AG10803 (cell line): ENCODE measurements at places on chromosomes 7 and 10.

- DNase-seq, result no peak
Measured at GRCh38 chr10:133388973-133389818, 4.8 kb upstream of the MTG1 start.

- no peak for DNase-seq
Measured at GRCh38 chr10:128563387-128563786, 437.2 kb upstream of the MKI67 start.

DNA sequence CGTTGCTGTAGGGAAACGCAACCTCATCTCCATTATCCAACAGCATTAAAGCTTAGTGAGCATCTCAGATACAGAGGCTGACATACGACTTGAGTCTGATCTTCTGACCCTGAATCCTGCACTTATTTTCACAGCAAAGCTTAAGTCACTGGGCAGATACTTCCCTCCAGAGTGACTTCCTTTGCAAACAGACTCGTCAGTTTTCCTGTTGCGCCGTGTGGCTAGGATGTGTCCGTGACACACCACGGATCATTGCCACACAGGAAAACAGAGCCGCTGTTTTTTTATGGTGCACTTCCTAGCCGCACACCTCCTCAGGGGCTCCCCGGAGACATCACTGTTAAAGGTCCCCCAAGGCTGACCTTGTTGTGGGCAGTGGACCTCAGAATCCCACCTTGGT is 94.9 kb upstream of the MKI67 start:
- no peak for DNase-seq

DNA sequence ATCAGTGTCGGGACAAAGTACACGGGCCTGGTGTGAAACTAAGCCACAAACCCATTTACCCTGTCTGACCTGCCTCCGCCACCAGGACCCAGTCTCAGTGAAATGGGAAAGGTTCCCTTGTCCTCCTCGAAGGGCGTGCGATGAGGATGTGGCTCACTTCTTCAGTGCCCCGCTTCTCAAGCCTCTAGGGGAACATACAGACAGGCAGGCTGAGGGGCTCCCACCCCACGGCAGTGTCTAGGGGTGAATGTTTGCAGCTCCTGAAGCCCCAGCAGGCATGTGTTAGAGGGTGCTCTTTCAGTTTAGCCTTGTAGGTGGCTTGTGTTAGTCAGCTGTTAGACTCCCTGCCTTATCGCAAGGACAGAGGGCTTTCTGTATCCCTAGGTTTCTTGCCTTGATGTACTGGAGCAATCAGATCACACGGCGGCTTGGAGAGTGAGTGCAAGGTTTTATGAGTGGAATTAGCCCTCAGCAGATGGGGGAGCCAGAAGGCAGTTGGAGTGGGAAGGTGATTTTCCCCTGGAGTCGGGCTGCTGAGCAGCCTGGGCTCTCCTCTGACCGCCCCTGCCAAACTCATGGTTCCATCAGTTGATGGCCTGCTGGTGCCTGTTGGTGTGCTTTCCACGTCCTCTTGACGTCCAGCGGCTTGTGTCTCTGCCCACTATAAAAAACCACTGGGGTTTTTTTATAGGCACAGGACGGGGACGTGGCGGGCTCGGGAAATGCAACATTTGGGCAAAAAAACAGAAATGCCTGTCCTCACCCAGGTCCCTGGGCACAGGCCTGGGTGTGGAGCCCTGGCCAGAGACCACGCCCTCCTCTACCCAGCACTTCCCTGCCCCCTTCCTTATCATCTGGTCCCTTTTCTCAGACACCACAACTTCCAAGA is 759 bp downstream of the NUDT1 start:
- DNase-seq, result no peak

DNA sequence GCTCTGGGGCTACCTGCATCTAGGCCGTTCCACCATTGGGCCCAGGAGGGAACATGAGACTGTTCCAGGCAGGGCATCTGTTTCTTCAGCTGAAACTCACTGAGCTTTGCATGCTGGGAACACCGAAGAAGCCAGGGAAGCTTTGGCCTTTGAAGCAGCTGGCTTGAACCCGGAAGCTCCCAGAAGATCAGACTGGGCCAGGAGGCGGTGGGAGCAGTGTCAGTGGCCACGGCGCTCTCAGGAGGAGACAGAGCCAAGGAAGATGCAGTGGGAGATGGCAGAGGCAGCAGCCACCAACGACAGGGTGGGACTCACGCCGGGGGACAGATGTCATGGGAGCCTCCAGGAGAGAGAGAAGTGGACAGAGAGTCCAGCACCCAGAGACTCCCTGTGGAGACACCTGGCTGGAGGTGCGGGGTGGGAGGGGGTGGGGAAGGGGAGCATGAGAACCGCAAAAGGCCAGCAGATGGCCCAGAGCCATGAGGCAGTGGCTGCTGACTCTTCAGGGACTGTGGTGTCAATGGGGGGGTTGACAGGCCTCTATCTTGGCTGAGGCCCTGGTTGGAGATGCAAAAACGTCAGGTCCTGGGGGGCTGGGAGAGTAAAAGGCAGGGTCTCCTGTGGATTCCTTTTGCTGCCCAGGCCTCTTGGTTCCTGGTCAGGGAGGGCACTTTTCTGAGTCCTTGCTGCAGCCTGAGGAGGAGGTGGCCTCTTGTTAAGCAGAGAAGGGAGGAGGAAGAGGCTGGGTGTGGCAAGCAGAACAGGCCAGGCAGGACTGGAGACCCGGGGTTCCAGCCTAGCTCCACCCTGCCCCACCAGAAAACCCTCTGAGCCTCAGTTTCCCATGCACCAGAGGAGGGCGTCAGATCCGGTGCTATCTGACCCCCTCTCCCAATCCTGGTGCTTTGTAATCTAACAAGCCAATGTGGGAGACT is 6.3 kb upstream of the AQP1 start:
- DNase-seq, result no peak

- DNase-seq, result no peak
Measured at GRCh38 chr7:154975984-154976383, 26.9 kb downstream of the PAXIP1 start.

DNA sequence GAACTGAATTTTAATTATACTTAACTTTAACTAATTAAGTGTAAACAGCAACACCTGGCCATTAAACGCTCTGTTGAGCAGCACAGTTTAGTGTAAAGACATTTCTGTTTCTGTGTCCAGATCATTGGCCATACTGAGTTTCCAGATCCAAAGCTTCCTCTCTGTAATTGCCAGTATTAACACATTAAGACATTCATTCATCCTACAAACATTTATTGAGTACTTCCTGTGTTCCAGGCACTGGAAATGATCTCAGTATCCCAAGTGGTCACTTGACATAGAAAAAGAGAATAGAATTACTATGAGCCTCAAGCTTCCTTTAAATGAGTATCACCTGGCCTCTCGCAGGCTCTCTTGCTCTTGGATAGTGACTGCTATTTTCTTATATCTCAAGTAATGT is 618.1 kb downstream of the SORCS3 start:
- DNase-seq, result no peak

DNA sequence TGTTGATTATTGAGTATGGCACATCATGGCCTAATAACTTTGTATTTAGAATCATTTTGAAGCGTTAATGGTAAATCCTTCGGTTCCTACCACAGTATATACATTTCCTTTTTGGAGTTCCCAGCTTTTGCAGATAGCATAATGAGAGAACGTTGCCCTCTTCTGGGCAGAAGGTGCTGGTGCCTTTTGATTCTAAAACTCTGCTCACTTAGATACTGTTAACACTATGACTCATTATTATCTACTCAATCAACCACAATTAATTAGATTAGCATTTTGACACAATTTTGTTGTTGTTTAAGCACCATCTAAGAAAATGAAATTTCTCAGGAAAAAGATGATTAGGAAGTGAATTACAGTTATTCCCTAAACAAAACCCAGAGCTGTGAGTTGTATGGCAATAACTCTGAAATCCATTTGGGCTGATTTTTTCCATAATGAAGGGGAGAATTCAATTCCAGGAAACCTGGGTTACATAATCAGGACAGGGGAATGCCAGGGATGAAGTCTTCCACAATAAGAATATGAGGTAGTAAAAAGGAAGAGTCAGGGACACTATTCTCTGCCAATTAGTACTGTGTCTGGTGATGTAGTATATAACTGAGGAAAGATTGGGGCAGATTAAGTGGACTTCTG is 11.5 kb upstream of the DLD start:
- peak; percentile 58 for DNase-seq

GRCh38 chr10:34548466-34548865 is 266.6 kb downstream of the PARD3 start:
- DNase-seq, result peak; percentile 36

DNA sequence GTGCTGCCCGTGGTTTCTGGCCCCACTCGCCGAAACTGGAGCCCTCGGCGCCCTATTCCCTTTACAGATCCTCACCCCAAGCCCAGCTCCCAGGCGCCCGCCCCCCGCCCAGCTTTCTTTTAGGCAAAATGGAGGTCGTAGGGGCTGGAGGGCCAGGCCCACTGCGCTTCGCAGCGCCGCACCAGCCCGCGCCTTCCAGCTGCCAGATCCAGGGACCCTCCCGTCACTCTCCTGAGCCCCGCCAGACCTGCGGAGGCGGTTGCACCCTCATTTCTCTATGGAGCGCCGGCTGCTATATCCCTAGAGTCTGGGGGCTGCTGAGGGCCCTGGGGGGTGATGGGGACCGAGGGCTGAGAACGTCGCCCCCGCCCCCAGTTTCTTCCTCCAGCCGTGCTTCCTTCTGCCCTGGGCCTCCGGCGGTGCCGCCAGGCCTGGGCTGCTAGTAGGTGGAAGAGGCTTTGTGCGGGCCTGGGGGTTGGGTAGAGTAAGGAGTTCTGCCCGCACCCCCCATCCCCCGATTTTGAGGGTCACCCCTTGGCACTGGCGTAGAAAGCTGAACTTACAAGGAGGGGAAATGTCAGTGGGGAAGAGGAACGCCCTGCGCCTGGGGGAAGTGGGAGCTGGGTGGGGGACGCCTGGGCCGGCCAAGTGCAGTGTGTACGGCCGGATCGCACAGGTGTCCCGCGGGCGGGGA is 1.0 kb downstream of the GNB2 start:
- no peak for DNase-seq

DNA sequence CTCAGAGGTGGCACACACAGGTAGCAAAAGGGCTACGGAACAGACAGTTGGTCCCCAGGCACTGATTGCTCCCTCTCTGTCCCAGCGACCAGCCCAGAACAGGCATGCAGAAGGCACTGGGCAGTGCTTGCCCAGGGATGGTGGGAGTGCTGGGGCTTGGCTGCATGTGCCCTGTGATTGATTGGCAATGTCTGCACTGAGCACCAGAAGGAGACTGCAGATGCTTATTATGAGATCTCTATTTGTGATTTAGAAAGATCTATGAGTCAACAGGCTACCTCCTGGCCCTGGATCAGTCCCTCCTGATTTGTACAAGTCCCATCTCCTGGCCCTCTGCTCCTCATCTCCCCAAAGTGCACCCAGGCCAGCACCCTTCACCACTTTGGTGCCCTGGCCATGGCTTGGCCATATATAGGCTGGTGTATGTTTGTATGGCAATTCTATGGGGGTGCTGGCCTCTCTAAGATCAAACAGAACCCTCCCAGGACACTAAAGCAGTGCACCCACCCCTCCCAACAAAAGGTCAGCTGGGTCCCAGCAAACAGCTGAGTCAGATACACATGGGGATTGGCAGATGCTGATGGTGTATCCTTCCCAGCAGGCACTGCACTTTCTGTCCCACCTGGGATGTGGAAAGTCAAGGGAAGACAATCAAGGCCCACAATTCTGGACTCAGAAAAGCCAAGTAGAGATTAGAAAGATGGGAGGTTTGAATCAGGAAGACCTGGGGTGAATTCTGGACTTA is 30.9 kb downstream of the CAMK2B start:
- DNase-seq, result no peak

GRCh38 chr10:60032723-60033122 is 126.4 kb upstream of the CCDC6 start:
- peak; percentile 41 for DNase-seq

DNA sequence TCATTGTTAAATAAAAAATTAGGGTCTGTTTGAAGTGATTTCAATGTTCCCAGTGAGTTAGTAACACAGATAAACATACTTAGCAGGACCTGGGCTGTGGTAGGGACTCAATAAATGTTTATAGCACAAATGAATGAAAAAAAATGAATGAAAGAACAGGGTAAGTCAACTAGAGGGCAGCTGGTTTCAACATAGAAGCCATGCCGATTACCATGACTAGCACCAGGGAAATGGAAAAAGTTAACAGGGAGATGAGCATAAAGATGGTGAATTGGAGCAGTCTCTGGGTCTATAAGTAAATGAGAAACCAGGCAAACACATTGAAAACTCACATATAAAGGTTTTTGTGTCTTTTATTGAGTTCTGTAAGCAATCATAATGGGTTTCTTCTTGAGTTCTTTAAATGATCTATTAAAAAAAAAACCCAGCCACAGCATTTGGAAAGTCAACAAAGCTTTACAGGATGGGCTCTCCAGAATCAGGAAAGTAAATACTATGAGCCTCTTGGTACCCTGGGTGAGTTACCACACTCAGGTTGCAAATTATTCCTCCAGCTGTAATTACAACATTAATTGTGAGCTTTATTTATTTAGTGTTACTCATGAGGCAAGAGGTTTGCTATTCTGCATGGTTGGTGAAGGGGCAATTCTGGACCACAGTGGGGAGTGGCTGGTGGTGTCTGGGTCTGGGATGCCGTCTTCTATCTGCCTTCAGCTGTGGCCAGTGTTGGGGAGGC is 46.1 kb upstream of the MTPN start:
- no peak for DNase-seq

- DNase-seq, result no peak
Measured at GRCh38 chr7:39259391-39260003, 281.8 kb downstream of the POU6F2 start.
